ENCODE measurements at places on chromosomes 1 and 21.

DNA sequence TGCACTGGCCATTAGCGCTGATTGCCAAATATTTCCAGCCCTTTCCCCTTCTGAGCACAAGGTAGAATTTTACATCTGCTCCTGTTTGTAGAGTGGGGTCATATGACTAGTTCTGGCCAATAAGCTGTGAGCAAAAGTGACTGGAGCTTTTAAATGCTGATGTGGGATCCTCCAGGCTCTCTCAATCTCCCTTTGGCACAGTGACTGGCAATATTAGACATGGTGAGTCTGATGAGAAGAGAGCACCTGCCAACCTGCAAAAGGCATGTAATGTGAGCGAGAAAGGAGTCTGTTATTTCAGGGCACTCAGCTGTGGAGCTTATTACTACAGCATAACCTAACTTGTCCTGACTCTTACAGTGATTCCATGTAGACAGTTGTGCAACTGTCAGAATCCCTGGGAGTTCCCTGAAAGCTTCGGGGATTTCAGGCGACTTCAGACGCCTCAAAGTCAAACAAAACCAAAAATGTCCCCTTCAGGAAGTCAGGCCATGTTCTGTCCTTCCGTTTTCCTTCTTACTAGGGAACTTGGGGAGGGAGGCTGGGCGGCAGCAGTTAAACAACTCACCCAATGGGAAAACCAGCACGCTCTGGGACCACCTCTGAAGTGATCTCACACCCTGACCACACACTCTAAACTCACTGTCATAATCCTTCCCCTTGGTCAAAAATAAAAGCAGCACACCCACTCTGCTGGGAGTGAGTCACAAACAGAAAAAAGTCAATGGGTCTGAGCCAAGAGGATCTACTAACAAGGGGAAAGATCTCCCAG is 3.6 kb upstream of the RASSF5 start:
- DNase-seq, result peak; percentile 76

GRCh38 chr21:35896060-35896459 is 164.3 kb downstream of the SETD4 start:
- DNase-seq, result no peak

GRCh38 chr1:66852870-66853269 is 51.8 kb upstream of the INSL5 start:
- no peak for DNase-seq

- DNase-seq, result no peak
Observed at GRCh38 chr1:230877146-230877923, 9.0 kb upstream of the C1orf198 start.

DNA sequence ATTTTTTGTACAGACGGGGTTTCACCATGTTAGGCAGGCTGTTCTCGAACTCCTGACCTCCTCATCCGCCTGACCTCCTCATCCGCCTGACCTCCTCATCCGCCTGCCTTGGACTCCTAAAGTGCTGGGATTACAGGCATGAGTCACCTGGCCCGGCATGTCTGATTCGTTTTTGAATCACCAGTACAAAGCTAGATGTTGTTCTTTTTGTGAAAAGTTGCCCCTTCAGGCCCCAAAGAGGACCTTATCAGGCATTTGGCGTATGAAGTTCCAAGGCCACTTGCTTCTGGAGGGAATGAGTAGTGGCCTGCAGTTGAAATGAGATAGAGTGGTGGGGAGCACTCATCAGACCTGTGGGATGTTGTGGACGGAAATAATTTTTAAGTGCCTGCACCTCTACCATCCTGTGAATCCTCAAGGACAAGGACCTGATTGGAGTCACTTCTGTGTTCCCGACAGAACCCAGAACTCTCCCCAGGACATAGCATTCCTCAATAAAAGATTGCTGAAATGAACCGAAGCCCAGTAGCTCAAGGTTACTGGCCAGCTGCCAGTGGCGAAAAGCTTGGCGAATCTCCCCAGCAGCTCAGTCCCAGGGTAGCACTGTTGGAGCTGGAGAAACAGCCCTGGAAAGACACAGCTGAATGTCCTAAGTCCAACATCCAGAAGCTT is 50.1 kb downstream of the NDUFS5 start:
- DNase-seq, result no peak

GRCh38 chr1:4611563-4612341 is 42.7 kb upstream of the AJAP1 start:
- no peak for DNase-seq

- DNase-seq, result no peak
Observed at GRCh38 chr21:46078978-46079351, 18.9 kb upstream of the COL6A2 start.

DNA sequence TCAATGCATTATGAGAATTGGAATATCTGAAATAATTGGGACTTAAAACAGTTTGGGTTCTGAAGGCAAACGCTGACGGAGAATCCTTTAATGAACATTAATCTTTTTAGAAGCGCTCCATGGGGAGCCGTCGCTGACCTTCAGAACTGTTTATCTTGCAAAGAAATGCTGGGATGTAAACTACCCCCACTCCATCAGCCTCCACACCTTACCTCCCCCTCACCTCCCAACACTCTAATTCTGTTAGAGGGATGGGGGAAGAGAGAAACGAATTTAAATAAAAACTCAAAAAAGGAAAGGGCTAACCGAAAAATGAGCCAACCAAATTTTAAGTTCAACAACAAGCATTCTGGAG is 44.1 kb upstream of the DNAJC6 start:
- no peak for DNase-seq

DNA sequence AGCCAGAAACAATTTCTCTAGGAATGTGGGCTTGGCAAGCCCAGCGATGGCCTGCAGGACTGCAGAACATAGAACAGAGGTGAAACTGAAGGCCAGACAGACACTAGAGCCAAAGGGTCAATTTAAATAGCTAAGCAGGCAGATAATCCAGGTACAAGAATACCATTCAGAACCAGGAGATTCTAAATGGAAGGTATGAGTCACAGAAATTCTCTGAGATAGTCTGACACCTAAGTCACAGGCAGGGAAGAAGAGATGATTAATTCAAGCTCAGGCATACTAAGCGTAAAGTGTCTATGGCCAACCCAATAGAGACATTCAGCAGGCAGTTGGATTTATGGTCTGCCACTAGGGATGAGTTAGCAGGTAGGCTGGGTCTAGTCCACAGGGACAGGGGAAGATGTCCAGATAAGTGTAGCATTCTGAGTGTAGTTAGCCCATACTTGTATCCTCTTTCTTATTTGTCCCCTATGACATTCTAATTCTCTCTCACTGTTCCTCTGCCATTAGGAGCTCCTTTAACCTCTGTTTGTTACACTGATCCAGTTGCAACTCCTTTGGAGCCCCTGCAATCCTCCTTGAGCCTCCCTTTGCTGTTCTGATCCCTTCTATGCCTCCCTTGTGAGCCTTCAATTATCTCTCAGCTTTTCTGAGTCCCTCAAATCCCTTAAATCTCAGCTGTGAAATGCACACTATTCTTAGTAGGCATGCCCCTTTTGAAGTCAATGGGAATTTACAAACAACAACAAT is 383.8 kb downstream of the LMO4 start:
- DNase-seq, result no peak

DNA sequence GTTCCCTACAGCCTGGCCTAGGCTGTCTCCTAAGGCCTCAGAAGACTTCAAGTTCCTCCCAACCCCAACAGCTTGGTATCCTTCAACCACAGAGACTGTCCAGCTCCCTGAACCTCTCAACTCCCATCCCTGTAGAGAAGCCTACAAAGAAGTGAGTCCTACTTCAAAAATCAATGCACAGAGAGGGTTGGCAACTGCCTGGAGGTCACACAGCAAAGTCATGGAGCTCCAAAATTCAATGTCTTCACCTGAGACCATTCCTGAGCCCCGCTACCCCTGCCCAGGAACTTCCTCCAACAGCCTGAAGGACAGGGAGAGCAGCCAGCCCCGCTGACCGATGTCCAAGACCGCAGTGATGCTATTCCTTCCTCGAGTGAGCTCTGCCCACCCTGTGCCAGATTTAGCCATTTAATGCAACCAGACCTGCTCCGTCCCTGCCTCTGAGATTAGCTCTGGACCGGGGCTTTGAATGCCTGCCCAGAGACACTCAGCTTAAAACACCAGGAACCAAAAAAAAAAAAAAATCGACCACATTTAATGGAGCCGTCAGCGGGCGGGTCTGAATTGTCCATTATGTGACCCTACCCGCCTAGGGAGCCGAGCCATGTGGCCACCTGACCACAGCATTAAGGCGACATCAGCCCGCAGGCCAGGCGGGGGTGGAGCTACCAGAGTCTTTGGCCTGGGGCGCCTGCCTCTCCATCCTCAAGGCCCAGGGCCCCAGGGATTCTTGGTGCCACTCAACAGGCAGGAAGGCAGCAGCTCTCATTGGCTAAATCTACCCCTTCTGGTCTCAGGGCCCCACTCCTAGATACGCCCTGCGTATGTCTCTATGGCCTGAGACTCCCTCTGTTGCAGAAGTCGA is 148.6 kb downstream of the SYF2 start:
- DNase-seq, result no peak

DNA sequence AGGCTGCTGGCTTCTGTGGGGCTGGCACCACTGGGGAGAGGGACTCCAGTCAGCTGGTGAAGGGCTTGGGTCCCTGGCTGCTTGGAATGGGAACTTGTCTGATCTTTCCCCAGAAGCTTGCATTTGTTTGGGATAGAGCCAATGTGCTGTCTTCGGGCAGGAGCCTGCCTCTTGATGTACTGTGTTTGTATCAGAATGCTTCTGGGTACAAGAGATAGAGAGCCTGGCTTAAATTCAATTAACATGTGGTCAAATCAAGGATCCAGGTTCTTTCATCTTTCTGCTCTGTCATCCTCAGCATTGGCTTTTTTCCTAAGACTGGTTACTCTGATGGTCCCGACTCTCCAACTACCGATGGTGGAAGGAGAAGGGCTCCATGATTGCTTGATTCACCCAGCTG is 16.0 kb upstream of the PROK1 start:
- no peak for DNase-seq

DNA sequence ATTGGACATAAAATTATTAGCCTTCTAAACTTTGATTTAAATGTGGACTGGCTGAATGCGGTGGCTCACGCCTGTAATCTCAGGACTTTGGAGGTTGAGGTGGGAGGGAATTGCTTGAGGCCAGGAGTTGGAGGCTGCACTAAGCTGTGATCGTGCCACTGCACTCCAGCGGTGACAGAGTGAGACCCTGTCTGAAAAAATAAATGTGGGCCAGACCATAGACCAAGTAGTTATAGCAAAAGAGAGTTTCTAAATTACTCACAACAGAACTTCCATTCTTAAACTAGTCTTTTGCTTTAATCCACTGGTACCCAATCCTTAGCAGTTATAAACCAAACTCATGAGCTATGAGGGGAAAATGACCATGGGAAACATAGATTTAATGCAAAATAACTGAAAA is 35.2 kb downstream of the RAP1A start:
- peak; percentile 29 for DNase-seq

GRCh38 chr1:178031856-178032320 is 62.0 kb upstream of the RASAL2 start:
- peak; percentile 55 for DNase-seq

- DNase-seq, result peak; percentile 22
Observed at GRCh38 chr1:170562646-170563338, 30.8 kb downstream of the GORAB start.

- no peak for DNase-seq
Observed at GRCh38 chr1:185337246-185337645, 20.2 kb upstream of the IVNS1ABP start.

DNA sequence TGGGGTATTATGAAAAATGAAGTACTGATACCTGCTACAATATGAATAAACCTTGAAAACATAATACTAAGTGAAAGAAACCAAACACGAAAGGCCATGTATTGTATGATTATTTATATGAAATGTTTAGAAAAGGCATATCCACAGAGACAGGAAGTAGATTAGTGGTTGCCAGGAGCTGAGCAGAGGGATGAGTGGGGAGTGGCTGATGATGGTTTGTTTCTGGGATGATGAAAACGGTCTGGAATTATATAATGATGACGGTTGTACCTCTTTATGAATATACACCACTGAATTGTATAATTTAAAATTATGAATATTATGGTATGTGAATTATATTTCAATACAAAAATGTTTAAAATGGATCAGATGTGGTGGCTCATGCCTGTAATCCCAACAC is 63.8 kb upstream of the MPC2 start:
- DNase-seq, result no peak

GRCh38 chr1:117321680-117322609 is 45.3 kb upstream of the MAN1A2 start:
- DNase-seq, result no peak

DNA sequence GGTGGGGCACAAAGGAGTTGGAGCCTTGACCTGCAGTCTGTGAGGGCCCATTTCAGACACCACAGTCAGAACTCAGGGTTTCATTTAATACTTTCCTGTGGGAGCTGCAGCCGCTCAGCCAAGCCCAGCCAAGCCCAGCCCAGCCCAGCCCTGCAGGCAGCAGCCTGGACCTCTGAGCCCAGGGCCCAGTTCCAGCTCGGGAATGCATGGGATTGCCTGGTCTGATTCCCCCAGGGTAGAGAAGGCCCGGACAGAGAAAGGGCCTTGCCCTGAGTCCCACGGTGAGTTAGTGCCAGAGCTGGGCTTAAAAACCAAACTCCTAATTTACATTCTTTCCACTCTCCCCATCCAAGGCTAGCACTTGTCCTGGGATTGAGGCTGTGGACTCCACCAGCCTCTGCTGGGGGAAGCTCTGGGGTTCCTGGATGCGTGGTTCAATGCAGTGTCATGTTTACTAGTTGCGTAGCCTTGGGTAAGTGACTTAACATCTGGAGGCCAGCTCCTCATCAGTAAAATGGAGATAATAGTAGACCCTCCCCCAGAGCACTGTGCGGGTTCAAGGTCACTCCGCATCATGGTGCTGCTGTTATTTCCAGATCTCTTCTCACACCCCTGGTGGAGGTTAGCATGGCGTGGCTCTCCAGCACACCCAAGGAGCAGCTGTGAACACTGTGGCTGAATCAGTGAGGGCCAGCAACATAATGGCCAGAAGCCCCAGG is 29.2 kb upstream of the PKP1 start:
- no peak for DNase-seq

GRCh38 chr1:96782856-96783255 is 61.3 kb downstream of the PTBP2 start:
- no peak for DNase-seq

DNA sequence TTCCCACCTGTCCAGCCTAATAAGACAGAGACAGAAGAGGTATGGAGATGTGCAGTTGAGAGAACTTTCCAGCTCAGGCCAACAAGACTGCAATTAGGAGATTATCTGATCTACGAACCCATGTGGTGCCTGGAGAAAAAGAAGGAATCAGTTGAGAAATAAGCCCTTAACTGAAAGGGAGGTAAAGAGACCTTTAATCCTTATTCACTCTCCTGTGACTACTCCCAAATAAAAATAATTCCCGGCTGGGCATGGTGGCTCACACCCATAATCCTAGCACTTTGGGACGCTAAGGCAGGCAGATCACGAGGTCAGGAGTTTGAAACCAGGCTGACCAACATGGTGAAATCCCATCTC is 31.9 kb upstream of the SARS1 start:
- DNase-seq, result no peak

Measured in stimulated activated CD4-positive, alpha-beta T cell treated with anti-CD3 and anti-CD28 coated beads, Interleukin-15, amount 100 ng/mL, for 24 hours (primary cell).